ENCODE measurements at places on chromosomes 16 and 17.
A peak's percentile ranks its signal among the peaks of the same experiment; 100 is the strongest.

- no peak for DNase-seq
These were observed 45.9 kb downstream of the STH start for GRCh38 chr17:46044989-46045388.

- DNase-seq, result peak; percentile 30
These were observed 14.5 kb downstream of the ACACA start for GRCh38 chr17:37392024-37392590.

GRCh38 chr16:73067671-73068540 is 20.0 kb upstream of the ZFHX3 start:
- no peak for DNase-seq

DNA sequence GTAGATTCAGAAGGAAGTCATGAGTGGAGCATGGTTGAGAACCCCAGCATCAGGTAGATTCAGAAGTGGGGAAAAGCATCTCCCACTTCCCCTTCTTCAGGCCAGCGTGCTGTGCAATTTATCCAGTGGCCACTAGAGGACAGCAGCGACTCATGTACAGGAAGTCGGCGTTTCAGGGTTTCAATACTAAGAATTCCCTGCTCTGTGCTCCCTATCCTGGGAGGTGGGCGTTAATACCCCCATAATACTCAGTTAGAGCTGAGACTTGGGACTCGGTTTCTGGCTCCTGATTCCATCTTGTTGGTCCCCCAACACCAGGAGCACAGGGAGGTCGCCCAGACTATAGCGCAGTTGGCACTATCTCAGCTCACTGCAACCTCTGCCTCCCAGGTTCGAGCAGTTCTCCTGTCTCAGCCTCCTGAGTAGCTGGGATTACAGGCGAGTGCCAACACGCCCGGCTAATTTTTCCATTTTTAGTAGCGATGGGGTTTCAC is 75.3 kb upstream of the AMZ2 start:
- DNase-seq, result peak; percentile 19

- no peak for DNase-seq
These were observed 234.7 kb upstream of the GSE1 start for GRCh38 chr16:85378145-85379040.

- no peak for DNase-seq
These were observed 815 bp downstream of the KRT35 start for GRCh38 chr17:41480136-41480535.

DNA sequence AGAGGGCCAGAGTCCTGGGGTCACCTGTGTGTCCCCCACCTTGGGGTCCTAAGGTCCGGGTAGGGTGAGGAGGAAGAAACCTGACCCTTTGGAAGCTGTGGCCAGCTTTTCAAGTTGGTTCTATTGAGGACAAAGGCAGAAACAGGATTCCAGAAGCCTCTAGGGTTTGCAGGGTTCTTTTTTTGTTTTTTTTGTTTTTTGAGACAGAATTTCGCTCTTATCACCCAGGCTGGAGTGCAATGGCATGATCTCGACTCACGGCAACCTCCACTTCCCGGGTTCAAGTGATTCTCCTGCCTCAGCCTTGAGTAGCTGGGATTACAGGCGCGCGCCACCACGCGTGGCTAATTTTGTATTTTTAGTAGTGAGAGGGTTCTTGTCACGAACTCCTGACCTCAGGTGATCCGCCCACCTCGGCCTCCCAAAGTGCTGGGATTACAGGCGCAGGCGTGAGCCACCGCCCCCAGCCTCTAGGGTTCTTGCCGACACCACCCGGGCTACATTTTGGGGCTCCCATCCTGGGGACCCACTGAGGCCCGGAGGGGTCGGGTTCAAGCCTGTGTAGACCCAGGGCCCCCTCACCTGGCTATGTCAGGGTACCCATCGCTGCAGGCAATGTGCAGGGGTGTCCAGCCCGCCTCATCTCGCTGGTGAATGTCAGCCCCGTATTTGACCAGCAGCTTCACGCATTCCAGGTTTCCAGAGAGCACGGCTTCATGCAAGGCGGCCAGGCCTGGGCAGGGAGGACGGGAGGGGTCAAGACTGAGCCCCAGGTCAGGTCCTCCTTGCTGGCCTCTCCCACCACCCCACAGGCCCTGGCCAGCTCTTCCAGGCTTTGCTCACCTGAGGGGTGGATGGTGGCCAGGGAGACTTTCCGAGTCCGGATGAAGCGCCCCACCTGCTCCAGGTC is 674 bp downstream of the PPP1R27 start:
- DNase-seq, result no peak

GRCh38 chr17:81849457-81849856 is 10.9 kb downstream of the P4HB start:
- no peak for DNase-seq

- DNase-seq, result no peak
These were observed 181.1 kb downstream of the SEC14L1 start for GRCh38 chr17:77321649-77322513.

GRCh38 chr17:62004388-62004787 is 60.7 kb downstream of the MED13 start:
- no peak for DNase-seq

GRCh38 chr16:54647725-54648221 is 282.9 kb upstream of the IRX5 start:
- peak; percentile 66 for DNase-seq

DNA sequence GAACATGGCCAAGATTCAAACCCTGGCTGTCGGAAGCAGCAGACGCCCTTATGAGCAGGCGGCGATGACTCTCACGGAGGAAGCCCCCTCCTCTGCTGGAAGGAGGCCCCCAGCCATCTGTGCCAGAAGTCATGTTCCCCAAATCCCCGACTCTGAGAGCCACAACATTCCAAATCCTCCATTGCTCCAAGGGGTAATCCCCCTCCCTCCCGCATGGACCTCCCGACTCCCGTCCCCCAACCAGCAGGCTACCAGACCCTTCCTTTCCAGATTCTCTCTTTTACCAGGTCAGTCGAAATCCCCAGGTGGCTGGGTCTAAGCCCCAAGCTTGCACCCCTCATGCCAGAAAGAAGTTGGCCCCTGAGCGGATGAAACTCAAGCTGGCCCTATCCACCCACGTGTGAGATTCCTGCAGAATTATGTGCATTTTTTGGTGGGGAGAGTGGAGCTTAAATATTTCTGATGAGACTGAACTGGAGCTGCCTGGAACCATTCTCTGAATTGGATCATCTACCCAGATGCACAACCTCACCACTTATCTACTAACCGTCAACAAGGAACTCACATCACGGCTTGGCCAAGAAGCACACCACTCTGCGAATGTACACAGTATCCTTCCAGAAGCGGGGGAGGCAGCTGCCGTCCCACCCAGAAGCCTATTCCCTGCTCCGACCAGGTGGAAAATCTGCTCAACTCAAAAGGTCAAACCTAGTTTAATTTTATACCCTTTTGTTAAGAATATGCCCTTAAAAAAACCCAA is 283.5 kb downstream of the C16orf95 start:
- DNase-seq, result no peak

DNA sequence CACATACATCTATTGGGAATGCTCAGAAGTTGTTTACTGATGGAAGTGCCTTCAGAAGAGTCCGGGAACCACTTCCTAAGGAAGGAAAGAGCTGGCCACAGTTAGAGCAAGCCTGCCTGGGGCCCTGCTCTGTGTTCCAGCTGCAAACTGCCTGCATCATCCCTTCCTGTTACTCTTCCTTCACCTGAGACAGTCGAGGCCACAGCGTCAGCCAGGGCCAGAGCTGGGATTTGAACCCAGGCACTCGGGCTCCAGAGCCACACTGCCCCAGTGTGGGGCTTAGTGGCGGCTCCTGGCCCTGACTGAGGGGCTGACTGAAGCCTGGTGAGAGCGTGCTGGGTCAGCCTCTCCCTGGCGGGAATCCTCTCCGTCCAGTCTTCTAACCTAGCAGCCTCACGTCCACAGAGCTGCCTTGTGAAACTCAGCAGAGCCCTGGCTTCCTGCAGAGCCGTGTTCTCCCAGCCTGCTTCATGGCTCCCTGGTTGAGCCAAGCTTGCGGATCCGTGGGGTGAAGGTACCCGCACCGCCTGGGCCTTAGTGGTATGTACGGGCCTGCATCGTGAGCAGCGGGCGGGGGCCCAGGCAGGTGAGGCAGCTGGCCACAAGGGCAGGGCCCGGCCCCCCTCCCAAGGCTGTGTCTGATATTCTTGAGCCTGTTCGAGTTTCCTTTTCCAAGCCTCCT is 4.6 kb upstream of the C17orf99 start:
- no peak for DNase-seq

GRCh38 chr17:48026502-48027321 is 10.9 kb downstream of the COPZ2 start:
- DNase-seq, result peak; percentile 87

DNA sequence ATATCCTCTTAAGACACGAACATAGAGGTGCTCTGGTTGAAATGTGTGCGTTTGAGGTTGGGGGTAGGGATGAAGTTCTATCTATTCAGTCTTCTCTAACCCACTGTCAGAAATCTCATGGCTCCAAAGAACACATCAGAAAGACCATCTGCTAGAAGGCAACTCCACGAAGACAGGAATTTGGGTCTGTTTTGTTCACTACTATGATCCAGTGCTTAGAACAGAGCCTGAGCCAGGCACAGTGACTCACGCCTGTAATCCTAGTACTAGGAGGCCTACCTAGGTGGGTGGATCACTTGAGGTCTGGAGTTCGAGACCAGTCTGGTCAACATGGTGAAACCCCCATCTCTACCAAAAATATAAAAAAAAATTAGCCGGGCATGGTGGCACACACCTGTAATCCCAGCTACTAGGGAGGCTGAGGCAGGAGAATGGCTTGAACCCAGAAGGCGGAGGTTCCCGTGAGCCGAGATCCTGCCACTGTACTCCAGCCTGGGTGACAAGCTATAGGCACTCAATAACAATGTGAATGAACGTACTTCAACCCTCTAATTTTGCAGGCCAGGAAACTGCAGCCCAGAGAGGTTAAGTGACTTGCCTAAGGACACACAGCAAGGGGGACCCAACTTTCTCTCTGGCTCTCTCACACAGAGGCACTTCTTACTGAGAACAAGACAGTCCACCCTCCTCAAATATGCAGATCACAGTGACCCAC is 2.3 kb downstream of the CASKIN2 start:
- DNase-seq, result no peak

GRCh38 chr17:78224231-78225087 is 7.0 kb upstream of the TMEM235 start:
- DNase-seq, result no peak

DNA sequence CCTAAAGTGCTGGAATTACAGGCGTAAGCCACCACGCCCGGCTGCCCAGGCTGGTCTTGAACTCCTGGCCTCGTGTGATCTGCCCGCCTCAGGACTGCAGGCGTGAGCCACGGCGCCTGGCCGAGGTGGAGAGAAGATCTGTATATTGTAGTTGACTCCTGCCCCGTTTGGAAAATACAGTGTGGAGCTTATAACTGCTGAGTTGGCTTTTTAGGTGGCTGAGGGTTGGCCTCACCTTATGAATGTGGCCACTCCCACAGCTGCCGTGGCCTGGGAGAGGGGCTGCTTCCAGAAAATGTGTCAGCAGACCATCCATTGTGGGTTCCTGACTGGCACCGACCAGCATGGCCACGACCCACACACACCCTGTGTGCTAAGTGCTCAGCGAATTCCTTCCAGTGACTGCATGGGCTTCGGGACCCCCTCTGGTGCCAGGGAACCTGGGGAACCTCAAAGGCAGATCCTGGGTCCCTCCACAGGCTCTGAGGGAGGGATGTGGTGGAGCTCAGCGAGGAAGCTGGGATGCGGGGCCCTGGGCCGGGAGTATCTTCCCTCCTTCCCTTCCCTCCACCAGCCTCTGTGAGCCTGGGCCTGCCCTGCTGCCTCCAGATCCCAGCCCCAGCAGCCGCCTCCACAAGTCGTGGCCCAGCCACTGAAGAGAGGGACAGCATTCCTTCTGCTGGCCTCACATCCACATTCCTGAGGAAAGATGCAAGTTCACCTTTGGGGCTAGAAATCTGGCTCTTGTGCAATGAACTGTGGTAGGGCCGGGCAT is 10.9 kb upstream of the RAB11FIP3 start:
- DNase-seq, result no peak

DNA sequence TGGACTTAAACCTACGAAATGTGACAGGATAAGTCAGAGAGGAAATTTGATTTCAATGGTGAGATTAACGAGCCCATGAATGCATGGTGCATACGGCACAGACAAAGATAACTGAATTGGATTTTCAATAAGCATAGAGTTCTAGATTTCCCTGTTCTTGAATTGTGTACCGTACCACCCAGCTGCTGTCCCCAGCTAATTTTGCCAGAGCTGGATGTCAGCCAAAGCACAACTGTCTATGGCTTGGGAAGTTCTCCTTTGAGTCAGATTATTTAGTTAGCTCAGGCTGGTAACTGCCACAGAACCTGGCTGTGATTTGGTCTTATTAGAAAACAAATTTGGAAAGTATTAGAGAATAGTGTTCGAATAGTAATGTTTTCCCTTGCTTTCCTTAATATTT is 143.1 kb downstream of the CDH13 start:
- no peak for DNase-seq

DNA sequence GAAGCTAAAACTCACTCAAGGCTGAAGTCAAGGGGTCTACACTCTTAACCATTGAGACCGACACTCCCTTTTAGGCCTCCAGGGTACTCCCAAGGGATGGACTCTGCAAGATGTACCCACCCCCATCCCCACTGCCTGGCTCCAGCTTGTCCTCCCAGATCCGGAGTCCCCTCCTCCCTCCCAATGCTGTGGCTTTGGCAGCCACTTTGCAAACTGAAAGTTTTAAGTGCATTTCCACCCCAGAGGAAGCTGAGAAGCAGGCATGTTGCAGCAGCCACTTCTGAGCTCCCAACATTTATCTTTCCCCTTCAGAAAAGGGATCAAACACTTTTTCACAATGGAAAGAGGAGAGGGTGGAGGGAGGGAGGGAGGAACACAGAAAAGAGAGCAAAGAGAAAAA is 115.2 kb downstream of the COPRS start:
- DNase-seq, result no peak

DNA sequence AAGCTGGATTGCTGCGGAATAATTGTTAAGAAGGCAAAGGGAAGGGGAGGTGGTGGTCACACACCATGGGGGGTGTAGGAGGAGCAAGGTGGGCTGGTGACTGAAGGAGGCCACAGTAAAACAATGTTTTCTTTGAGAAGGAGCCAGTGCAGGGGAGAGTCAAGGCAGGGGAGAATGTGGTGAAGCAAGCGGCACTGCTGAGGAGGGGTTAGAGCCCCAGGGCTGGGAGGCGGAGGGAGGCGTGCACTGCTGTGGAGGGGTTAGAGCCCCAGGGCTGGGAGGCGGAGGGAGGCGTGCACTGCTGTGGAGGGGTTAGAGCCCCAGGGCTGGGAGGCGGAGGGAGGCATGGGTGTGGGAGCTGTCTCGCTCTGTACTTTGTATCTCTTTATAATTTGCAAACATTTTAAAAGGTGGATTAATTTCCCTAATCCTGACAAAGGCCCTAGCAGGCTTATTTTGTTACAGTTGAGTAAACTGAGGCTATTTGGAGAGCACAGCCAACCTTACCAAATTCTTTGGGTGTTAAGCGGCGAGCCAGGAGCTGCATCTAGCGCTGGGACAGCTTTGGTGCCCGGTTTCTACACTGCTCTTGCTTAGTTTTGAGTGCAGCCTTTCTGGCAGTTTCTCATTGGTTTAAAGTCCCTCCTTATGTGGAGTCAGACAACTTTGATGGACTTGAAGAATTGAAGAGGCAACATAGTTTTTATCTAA is 20.9 kb downstream of the RPTOR start:
- no peak for DNase-seq

- DNase-seq, result no peak
These were observed 9.5 kb downstream of the SLC9A5 start for GRCh38 chr16:67258161-67258835.

All from RWPE1 (cell line).